ENCODE measurements at places on chromosomes 6 and 20.

DNA sequence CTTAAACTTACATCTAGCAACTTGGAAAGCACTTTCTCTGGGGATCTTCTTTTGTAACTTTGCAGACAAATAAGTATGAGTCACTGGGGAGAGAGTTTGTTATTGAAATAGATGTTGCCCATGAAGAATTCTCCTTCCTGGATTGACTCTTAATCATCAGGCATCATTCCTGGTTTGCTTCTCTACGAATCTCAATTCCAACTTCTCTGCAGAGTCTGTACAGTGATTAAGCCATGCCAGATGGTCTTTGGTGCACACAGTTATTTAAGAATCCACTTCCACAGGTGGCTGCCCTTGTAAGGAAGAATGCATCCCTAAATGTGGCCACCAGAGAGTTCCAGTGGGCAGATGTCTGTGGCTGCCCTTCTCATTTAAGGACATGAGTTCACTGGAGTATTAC is 25.7 kb downstream of the MYCT1 start:
- no peak for DNase-seq

DNA sequence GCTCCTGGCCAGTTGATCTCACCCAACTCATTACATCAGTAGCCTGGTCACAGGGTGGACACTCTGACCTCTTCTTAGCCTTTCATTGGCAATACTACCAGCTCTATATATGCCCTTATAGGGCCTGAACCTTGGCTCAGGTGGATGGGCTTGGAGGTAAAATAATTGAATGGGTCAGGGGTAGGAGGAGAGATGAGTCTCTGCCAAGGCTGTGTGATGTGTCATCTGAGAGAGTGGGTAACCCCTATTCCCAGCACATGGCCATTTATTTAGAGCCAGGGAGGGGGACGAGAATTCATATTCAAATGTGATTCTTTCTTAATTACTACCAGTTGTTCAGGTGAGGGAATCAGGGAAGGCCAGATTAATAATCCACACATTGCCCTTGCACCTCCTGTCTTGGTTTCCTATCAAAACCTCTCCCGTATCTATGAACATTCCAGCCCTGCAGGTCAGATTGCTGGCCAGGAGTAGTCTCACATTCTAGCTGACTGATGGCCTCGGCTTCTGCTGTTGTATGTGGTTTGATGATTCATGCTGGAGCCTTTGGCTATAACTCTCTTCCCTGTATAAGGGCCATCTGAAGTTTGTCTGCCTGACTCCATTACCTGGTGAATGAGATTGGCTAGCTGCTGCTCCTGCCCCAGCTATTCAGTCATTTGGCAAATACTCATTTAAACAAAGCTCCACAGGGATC is 13.4 kb downstream of the C20orf173 start:
- no peak for DNase-seq

DNA sequence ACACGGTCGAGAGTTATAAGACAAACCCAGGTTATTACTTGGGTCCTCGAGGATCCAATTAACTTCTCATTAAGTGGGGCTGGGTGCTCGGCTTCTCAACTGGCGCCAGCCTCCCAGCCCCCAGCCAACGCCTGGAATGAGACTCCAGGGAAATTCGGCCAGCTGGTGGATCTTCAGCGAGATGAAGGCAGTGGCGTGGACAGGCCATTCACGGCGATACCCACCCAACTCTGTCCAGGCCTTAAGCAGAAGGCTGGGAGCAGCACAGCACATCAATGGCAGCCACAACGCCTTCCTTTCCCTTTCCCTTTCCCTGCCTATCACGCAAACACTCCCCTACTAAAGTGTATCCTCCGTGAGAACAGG is 868 bp downstream of the METTL24 start:
- no peak for DNase-seq

- no peak for DNase-seq
These were observed 8.9 kb upstream of the MICB start for GRCh38 chr6:31489086-31489485.

DNA sequence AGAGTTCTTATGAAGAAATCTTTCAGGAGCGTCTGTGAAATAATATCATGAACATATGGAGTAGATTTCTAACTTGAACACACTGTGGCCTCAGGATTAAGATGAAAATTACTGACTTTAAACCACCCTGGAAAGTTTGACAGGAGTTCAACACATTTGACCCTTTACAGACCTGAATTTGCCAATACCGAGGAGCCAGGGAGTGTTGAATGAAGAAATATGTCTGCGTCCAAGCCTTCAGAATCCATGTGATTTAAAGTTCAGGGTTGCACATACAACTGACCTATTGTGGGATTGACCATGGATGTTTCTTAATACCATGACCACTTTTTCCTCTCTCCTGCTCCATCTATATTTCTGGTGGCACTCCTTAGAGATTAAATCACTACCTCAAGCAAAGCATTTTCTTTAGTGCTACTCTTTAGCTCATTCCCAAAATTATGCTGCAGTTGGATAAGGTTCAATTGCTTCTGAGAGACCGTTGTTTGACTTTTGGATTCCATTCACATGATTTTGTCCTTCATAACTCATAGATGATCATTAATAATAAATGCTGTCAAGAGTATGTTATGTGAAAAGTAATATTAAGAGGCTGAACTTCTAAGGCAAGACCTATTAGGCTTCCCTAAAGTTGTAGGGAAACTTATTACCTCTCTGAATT is 57.4 kb downstream of the PRL start:
- DNase-seq: no peak
